Head of caudate nucleus (tissue), 42 donors: ENCODE measurements at places on chromosomes 6 and 20.

DNA sequence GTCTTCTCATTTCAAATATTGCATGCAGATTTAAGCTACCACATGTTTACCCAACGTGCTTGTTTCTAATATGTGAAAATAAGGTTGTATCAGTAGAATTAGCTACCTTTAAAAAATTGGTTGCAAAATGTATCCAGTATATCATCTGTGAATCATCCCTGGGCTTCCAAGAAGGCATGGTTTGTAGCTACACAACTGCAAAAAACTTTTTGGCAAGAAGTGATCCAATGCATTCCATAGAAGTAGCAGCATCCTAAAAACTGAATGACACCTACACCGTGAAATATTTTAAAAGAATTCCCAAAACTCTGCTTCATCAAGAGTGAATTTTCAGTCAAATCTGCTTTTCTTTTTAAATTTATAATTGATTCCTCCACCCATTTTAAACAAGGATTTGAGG lies 89.1 kb downstream of the AIG1 start:
- no peak for DNase-seq

GRCh38 chr6:149483849-149484655 lies 762 bp downstream of the ZC3H12D start:
- no peak for DNase-seq

GRCh38 chr6:151024597-151024996 lies 159.1 kb downstream of the MTHFD1L start:
- DNase-seq, result no peak

GRCh38 chr20:2385026-2385425 lies 4.3 kb downstream of the TGM6 start:
- DNase-seq, result no peak

DNA sequence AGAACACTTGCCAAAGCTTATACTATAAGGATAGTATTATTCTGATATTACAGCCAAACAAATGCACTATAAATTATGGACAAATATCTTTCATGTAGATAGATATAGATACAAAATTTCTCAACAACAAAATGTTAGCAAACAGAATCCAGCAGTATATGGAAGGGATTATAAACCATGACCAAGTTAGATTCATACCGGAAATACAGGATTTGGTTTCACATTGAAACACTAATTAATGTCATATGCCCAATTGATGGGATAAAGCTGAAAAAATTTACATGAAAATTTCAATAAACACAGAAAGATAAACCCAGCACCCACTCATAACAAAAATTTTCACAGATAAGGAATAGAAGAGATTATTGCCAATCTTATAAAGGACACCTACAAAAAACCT lies 770.3 kb upstream of the SLC35B3 start:
- DNase-seq, result no peak
